ENCODE measurements at places on chromosomes 12 and 14. TPM values are rescaled to one million over a fixed set of nuclear protein-coding genes. Genes with fewer than 3 reads are reported as not detected.

Gene IQSEC3
- 1.9 TPM for polyA plus RNA-seq

Gene DCN
- 41.1 TPM for polyA plus RNA-seq

Gene PRB2
- not detected for polyA plus RNA-seq

Gene SOS2
- 9.1 TPM for polyA plus RNA-seq

Gene CDK17
- 6.6 TPM for polyA plus RNA-seq

Gene PRPF39
- 27.0 TPM for polyA plus RNA-seq

Gene CCDC184
- 3.1 TPM for polyA plus RNA-seq

Gene TUNAR
- 3.8 TPM for polyA plus RNA-seq

Gene TMEM119
- 2.2 TPM for polyA plus RNA-seq

Gene BAZ2A
- 26.7 TPM for polyA plus RNA-seq

Gene SLC25A21
- 0.42 TPM for polyA plus RNA-seq

Gene HOXC10
- not detected for polyA plus RNA-seq

Gene OTOGL
- 0.42 TPM for polyA plus RNA-seq

Gene LRRC74A
- not detected for polyA plus RNA-seq

Gene OR6J1
- 0.05 TPM for polyA plus RNA-seq

Gene MYH7
- polyA plus RNA-seq, result 1.1 TPM

Gene SYNDIG1L
- 0.23 TPM for polyA plus RNA-seq

Gene SH2B3
- polyA plus RNA-seq, result 4.1 TPM

Gene MSRB3
- polyA plus RNA-seq, result 3.9 TPM

Gene TMEM63C
- polyA plus RNA-seq, result 10.6 TPM

Gene ESPL1
- polyA plus RNA-seq, result 0.09 TPM

Gene CNTN1
- 1.5 TPM for polyA plus RNA-seq

Gene FAM222A
- polyA plus RNA-seq, result 14.6 TPM
